ENCODE measurements at places on chromosomes 11 and 22.

DNA sequence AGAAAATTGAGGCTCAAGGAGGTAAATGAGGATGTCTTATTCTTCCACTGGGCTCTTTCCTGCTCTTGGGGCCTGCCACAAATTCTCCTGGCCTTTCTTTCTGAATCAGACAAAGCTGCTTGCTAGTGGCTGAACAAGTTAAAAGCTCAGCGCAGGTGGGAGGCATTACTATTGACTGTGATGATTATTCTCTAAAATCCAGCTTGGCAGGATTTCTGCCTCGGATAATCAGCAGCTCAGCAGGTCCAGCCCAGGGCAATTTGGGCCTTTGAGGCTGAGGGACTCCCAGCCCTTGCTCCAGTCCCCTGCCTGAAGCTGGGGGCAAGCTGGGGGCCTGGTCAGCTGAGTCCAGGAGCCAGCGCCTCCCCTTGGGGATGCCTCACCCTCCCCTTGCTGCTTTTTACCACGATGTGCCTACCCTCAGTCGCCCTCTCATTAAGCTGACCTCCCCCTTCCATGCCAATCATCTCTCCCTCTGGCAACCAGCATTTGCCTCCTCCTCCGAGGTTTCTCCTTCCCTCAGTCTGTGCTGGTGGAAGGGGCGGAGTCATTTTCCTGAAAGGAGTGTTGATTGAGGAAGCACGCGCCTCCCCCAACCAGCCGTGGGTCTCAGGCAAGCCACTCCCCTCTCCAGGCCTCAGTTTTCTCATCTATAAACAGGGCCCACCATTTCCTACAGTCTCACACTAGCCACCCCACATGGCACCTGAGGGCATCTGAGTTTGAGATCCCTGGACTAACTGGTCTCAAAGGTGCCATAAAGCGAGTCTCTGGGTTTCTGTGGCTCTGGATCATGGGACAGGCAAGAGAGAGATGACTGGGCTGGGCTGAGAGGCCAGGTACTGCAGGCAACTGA lies 60.6 kb upstream of the PRDM11 start:
- DNase-seq = no peak

GRCh38 chr11:113651023-113651422 lies 55.1 kb downstream of the TMPRSS5 start:
- DNase-seq = no peak

DNA sequence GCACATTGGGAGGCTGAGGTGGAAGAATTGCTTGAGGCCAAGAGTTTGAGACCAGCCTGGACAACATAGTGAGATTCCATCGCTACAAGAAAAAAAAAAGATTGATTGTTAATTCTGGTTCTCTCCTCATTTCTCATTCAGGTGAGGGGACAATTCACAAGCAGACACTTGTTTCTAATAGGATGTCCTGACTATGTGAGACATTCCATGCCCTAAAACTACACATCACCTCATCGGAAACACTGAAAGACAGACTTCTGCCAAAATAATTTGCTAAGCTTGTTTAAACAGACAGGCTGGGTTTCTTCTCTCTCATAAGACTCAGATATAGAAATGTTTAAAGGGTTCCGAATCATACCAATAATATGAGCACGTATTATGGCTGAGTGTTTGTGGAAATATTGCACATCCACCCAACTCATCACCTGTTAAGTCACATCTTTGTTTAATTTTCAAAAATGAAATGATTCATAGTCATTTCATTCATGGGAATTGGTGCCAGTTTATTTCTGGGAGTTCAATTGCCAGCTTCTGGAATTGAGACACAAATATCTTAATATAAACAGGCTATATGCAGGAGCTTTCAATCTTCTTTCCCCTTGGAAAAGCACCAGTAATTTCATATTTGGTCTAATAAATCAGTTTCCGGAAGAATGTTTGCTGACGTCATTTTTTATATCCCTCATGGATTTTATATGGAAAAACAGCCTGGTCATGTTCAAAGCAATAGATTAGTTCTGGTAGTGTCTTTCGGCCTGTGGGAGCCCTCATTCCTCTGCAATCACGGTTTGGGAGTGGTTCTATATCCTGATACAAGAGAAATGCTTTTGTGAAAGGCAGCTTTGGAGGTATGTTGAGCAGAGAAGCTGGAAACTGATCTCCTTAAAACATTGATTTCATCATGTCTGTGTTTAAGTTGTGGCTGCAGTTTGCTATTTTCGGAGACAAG lies 87.0 kb downstream of the BDNF start:
- DNase-seq = no peak

DNA sequence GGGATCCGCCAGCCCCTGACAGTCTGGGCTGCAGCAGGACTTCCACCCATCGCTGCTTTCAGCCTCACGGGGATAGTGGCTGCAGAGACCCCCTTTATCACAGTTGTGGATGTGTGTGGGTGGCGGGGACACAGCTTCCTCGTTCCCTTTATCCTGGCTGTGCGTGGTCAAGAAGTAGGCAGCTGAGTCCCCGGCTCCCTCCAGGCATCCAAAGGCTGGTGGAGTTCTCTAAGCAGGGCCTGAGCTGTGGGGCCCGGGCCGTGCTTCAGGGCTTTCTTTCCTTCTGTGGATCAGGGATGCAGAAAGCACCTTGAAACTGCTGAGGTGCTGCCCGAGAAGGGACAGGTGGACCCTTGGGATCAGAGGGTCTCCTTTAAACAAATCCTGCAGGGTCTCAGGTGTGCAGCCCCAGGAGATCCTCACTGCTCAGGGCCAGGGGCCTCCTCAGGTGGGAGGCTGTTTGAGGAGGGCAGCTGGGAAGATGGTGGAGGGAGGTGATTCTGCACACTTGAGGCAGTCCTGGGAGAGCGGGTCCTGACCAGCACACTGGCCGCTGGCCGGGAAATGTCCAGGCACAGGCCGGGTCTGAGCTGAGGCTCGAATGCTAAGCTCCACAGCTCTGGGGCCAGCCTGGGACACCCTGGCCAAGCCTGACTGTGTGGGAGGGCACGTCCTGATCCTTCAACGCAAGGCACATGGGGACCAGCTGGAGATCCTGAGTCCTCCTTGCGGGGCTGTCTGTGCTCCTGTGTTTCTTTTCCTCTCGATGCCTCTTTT lies 1024.3 kb downstream of the BRD1 start:
- no peak for DNase-seq

DNA sequence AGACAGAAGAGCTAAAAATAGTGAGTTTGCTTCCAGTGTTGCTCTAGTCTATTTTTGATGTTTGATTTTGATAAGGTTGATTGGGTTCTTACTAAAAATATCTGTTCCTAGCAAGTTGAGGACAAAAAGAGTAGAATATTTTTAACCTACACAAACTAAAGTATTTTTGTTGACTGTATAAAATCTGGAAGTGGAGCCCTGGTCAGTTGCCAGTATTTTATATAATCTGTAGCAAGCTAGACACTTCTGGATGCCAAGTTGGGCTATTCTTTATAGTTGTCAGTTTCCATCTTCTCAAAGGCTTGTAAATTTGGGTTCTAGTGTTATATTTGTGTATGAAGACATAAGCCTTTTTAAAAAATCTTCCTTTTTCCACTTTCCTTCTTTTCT lies 56.7 kb downstream of the HSD17B12 start:
- no peak for DNase-seq

DNA sequence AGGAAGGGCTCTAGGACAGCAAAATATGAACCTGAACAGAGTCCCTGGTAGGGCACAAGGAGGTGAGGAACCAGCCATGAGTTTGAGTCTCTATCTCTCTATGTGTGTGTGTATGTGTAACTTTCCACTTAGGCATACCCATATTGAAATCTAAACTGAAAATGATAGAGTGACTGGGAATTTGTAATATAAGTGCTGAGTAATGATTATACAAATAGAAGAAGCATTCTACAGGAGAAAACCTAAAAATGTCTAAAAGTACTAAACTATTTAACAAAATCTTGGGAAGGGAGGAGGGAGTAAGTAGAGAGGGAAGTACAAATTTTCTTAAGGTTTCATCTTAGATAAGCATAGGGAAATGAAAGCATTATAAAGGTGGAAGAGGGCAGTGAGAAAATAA lies 97.1 kb upstream of the ZC3H12C start:
- no peak for DNase-seq

- no peak for DNase-seq
Measured at GRCh38 chr11:12288931-12289666, 88.3 kb upstream of the PARVA start.

DNA sequence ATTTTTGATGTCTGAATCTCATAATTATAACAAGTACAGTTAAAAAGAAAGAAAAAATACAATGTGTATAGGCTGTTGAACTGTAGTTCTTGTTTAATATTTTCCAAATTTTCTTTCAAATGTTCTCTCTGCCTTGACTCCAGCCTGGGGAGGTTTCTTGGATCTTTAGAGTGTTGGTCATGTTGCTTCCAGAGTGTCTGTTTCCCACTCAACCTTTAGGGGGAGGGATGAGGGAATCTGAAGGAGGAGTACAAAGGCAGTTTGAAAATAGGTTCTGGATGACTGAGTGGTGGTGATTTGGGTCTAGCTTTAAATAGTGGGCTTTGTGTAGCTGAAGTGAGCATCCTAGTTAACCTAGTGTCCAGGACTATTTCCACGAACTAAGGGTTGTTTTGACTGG lies 2.0 kb downstream of the CTNND1 start:
- DNase-seq = no peak

Measured in OCI-LY7 (cell line).